ENCODE measurements at places on chromosomes 7 and 10.

GRCh38 chr7:144497282-144497681 lies 93.8 kb upstream of the NOBOX start:
- no peaks in the 10 kb centered on the region for H3K27me3 ChIP-seq
- H3K36me3 ChIP-seq, result no peaks in the 10 kb centered on the region
- no peak overlapping the region for H3K27ac ChIP-seq
- no peak overlapping the region for H3K4me3 ChIP-seq
- H3K4me1 ChIP-seq, result no peaks in the 10 kb centered on the region

- H3K27ac ChIP-seq, result no peak overlapping the region
- H3K27me3 ChIP-seq, result no peaks in the 10 kb centered on the region
- no peaks in the 10 kb centered on the region for H3K4me1 ChIP-seq
- H3K36me3 ChIP-seq, result peaks cover 56% of the 10 kb centered on the region
- no peak for DNase-seq
Measured at GRCh38 chr7:158789842-158790241, 39.5 kb downstream of the ESYT2 start.

DNA sequence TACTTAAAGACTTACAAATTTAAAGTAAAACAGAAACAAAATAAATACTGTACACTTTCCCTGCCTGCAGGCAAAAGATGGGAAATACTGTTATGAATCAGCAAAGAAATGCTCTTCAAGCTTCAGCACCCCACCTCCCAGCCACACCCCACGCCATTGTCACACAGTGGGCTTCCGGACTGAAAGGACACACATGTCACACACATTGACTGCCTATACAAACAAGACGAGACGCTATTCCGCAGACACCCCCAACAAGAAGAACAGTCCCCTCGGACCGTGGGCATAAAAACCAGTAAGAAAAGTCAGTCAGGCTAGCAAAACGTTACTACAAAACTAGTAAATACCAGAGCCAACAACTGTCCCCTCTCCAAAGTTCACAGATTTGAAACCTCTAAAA lies 22.2 kb upstream of the PARP12 start:
- H3K36me3 ChIP-seq, result no peaks in the 10 kb centered on the region
- DNase-seq, result no peak
- H3K27me3 ChIP-seq, result no peaks in the 10 kb centered on the region
- no peak overlapping the region for H3K27ac ChIP-seq
- H3K4me1 ChIP-seq, result no peaks in the 10 kb centered on the region

DNA sequence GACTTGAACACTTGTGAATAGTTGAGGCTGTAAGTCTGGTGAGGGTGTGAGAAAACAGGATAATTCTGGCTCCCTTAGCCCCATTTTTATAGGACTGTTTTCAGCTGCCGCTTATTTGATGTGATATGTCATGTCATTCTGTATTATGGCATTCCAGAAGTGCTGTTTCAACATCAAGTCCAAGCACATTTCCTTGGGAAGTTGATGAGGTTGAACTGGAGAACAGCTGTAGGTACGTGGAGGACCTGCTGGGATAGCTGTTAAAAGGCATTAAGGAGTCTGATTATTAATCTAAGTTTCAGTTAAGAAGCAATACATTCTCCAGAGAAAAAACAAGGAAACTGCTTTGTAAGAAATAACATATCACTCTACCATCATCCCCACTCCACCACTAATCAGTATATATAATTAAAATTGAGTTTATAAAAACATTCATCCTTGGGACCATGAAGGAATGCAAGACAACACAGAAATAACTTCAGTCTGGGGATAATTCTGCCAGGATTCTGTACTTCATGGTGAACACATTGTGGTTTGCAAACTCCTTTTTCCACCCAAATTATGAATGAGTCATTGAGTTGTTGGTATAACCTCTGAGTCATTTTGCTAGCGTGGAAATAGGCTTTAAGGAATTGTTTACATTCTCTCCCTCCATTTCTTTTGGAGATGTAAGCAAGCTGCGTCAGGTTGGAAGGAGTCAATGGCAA lies 39.9 kb upstream of the TMEM229A start:
- DNase-seq, result no peak
- H3K36me3 ChIP-seq, result no peaks in the 10 kb centered on the region
- H3K4me1 ChIP-seq, result no peaks in the 10 kb centered on the region
- no peaks in the 10 kb centered on the region for H3K27me3 ChIP-seq
- H3K4me3 ChIP-seq, result no peak overlapping the region

DNA sequence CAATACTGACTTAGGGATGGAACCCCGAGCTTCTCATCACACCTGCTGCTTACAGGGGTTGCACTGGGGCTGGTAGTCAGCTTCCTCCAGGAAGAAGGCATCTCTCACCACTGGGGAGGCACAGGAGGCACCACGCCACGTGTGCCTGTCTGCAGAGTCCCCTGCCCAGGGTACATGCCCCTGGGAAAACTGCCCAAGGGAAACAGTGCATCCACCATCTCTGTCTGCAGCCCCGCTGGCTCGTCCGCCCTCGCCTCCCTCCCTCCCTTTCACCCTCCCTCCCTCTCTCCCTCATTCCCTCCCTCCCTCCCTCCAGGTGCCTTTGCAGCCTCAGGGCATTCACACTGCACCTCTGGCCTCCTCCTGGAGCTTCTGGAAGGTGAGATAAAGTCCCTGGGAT lies 101.1 kb downstream of the PTPRE start:
- H3K36me3 ChIP-seq, result no peaks in the 10 kb centered on the region
- no peak for DNase-seq
- H3K27ac ChIP-seq, result no peak overlapping the region
- H3K4me1 ChIP-seq, result peaks cover 4% of the 10 kb centered on the region
